ENCODE measurements at places on chromosomes 7 and 10.

DNA sequence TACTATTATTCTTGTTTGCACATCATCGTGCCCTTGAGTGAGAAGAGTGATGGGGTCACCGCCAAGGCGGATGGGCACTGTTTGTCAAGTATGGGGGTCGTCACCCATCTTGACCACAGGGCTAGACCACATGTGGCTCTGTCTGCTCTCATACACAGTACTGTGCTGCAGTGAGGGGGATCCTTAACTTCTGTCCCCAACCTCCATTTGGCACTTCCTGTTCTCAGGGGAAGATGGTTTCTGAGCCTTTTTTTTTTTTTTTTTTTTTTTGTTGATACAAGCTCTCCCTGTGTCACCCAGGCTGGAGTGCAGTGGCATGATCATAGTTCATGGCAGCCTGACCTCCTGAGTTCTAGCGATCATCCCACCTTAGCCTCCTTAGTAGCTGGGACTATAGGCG lies 13.6 kb downstream of the WBP1L start:
- no peak for DNase-seq

GRCh38 chr10:8614054-8614565 lies 559.6 kb downstream of the GATA3 start:
- DNase-seq, result no peak

- DNase-seq, result no peak
These were observed 23.4 kb downstream of the FRMPD2 start for GRCh38 chr10:48251152-48251524.

GRCh38 chr7:93044147-93044810 lies 73.5 kb downstream of the SAMD9 start:
- no peak for DNase-seq

GRCh38 chr7:148209643-148210190 lies 380.8 kb upstream of the C7orf33 start:
- no peak for DNase-seq

DNA sequence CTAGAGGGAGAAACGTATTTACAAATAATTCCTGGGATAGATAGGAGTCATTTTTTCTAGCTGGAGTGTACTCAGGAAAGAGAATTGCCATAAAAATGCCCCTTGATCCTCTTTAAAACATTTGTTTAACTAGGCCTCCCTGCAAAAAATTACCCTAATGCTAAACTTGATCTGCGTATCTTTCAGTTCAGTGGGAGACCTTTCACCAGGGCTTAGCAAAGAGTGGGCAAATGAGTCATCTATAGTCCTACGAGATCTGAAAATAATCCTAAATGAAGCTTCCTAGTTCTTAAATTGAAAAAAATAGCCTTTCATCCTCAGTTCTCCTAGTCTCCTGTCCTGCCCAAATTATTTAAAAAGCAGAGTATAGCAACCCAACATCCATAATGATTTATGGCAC lies 198.6 kb upstream of the FRMD4A start:
- no peak for DNase-seq

- DNase-seq, result no peak
These were observed 61.4 kb downstream of the FRMPD2 start for GRCh38 chr10:48213047-48213446.

- no peak for DNase-seq
These were observed 173.6 kb downstream of the ARHGAP12 start for GRCh38 chr10:31754803-31755624.

DNA sequence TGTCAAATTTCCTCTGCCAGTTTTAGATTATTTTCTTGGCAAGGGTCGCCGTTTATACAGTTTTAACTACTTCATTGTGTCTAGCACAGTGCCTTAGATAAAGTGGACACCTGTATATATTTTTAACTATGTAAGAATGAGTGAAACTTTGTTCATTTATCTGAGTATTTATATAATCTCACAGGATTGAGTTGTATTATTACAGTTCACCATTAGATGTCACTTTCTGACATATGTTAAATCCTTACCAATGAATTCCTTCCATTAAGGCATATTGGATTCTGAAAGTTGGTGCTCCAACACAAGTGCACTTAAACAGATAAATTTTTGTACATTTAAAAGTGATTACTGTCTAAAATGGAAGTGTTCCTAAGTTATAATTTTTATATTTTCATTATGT lies 43.0 kb downstream of the ZMYND11 start:
- DNase-seq, result peak; percentile 24

DNA sequence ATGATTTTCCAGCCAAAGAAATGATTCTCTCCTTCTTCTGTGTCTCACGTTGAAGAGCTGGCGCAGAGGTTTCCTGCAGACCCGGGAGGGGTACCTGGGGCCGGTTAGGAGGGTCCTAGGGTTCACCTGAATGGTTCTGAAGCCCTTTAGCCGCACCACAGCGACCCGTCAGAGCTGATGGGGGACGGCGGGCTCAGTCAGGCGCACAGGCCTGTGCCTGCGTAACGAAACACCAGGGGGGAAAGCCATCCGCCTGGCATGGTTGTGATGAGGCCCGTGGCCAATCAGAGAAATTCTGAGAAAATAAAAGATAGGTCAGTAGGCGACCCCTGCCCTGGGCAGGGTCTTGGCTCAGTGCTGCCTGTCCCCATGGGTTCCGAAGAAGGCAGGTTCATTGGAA lies 35.6 kb downstream of the FAM20C start:
- no peak for DNase-seq

DNA sequence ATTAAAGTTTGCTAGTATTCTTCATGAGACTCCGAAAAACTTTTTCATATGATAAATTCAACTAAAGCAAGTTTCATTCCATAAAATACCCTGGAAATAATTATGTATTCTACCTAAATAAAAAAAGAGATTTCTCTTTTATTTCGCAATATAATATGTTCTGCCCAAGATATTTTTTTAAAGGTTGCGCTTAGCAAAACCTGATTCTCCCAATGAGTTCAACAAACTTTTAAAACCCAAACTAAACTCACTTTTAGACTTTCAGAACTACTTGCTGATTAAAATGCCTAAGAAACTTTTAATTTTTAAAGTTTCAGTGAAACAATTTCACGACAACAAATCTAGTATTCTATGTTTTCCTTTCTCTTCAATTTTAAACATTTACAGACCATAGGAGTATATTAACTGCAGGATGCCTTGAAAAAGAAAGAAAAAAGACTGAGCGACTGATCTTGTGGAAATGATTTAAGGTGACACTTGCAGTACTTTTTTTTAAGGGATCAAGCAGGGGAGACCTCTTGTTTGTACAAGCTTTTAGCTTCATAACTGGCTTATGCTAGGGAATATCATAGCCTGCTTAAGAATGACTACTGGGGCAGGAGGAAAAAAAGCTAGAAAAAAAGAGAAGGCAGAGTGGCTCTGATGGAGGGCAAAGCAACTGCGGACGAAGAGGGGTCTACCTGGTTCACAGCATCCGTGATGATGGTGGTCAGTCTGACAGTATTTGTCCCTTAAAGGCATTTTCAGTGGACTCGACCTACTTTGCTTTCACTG lies 1.5 kb downstream of the ZNF800 start:
- no peak for DNase-seq

DNA sequence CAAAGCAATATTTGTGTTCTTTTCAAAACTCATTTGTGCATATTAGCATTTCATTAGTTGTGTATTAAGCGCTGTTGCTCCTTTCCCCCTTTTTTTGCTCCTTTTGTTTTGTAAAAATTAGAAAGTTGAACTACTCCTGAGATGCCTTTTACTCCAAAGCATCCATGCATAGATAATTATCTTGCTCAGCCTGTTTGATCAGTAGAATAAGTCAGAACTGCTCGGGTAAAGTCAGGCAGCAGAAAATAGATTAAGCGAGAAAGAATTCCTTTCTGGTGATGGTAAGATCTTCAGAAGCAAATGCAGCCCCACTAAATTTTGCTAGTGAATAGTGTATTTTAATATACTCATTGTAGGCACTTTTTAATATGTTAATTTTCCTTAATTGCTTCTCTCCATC lies 227.1 kb downstream of the TEX36 start:
- no peak for DNase-seq

DNA sequence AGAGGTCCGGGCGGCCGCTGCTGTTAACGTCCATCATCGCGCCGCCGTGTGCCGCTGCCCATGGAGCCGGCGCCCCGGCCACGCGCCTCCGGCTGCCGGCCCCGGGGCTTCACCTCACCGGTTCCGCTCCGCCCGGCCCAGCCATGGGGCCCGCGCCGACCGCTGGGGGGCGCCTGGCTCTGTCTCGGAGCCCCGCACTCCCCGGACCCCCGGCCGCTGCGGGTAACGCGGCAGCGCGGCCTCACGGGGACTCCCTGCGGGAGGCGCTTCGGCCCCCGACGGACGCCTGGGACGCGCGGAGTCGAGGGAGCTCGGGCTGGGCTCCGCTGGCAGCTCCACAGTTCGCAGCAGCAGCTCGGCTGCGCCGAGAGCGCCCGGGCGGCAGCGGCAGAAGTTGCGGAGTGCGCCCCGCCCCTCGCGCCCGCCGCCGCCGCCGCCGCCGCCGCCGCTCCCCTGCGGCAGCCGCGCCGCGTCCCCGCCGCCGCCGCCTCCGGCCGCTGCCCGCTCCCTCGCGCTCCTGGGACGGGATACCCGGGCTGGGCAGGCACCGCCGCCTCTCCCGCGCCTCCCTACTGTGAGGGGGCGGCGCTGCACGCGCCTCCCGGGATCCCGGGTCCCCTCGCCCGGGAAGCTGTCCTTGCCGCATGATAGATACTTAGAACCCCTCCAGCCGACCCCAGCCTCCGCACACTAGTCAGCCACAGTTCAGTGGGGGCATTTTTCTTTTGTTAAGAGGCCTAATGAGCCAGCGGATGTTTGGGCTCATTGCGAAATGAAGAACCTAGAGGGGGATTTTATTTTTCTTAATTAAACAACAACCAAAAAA lies at the start of gene HTR7:
Gene HTR7 (minus strand): TSS at position 405 of the 826 bp plus-strand sequence. CDS start 368 bp downstream, at position 37.
- peak; percentile 89 for DNase-seq

Data from GM20000 (cell line).